Right ventricle myocardium inferior (tissue), 1 donor: ENCODE measurements at places on chromosomes 4 and X.

DNA sequence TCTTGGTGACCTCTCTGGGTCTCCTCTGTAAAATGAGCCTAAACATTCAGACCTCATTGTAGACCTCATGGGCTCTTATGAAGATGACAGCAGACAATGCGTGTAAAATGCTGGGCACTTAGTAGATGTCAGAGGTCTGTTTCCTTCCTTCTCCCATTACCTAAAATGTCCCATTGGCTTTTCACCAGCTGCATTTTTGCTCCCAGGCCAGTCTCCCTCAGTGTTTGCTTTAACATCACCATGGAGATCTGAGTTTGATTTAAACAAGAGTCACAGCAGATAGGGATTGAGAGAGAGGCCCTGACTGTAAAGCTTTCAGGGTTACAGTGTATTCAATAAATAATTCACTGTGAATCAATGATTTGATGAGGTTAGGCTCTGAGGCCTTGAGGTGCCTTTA is 24.3 kb downstream of the PSAPL1 start:
- DNase-seq, result no peak

- DNase-seq, result no peak
These were observed 15.4 kb upstream of the AFP start for GRCh38 chr4:73420615-73421014.

GRCh38 chrX:41895826-41896225 is 27.5 kb downstream of the CASK start:
- no peak for DNase-seq

DNA sequence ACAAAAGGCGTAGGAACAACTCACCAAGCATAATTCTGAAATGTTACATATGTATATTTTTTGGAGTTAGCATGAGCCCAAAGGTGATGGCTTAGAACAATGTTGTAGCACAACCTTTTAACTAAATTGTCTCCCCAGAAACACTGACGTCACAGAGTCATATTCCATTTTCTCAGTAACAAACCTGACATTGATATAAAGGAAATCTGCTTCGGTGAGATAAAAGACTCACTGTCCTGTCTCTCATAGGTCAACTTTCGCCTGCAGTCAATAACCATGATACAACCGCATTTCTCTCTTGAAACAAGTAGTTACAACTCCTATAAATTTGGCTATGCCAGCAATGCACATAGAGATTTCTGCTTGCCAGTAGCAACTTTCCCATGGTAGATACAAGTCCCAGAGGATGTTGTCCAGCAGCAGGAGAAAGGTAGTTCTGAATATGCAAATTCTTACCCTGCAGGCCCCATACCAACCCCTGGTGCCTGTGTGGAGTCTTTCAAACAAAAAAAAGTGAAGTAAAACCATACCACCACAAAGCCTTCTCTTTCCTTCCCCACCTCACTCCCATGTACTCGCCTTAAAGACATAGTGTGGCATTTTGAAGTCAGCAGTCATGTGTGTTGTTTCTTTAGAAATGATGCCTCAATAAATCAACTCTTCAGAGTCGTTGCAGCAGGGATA is 47.9 kb downstream of the MTM1 start:
- no peak for DNase-seq

- no peak for DNase-seq
These were observed 46.7 kb downstream of the TMEM154 start for GRCh38 chr4:152633118-152633517.
